ENCODE measurements at places on chromosomes 6 and 20.

DNA sequence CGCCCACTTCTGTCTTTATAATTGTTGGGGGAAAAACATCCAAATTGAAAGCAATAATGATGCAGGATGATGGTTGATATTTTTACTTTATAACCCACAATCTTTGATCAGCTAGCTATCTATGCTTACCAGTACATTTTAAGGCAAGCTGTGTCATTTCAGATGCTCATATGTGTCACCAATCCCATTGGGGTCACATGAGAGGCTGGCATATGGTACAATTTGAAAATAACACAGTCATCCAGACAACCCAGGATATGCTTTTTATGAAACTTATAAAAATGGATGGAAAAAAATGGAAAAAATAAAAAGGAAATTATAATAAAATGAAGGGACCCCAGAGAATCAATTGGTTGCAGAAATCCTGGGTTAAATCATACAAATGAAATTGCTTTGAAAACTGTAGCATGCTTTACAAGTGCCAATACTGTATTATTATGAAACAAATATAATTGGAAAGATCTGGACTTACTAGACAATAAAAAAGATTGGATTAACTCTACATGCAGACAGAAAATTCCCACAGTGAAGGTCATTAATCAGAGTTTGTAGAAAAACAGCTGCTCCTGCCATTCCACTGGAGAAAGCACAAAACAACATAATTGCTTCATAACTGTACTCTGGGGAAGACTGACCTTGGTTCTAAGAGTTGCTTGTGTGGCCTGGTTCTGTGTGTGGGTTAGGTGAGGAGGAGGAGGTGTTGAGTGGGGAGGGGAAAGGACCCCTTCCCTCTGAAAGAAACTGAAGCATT lies 13.3 kb upstream of the PRIM2 start:
- DNase-seq, result no peak

- no peak for DNase-seq
These were observed 24.1 kb downstream of the HLA-DRB1 start for GRCh38 chr6:32565511-32565910.

DNA sequence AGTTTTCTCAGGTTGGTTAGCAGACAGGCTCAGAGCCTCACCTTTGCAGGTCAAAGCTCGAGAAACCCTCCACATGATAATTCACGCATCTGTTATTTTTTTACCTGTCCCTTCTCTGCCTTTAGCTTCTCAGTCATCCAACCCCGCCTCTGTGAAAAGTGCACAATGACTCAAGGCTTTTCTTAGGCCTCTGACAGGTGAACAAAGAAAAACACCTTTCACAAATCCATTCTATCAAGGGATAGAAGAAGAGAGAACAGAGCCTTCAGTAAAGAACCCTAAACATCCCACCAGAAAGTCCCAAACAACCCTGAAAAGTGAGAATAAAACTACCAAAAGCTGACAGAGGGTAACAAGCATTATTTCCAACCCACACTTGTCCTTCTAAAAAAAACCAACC lies 178.2 kb downstream of the GJA10 start:
- no peak for DNase-seq

DNA sequence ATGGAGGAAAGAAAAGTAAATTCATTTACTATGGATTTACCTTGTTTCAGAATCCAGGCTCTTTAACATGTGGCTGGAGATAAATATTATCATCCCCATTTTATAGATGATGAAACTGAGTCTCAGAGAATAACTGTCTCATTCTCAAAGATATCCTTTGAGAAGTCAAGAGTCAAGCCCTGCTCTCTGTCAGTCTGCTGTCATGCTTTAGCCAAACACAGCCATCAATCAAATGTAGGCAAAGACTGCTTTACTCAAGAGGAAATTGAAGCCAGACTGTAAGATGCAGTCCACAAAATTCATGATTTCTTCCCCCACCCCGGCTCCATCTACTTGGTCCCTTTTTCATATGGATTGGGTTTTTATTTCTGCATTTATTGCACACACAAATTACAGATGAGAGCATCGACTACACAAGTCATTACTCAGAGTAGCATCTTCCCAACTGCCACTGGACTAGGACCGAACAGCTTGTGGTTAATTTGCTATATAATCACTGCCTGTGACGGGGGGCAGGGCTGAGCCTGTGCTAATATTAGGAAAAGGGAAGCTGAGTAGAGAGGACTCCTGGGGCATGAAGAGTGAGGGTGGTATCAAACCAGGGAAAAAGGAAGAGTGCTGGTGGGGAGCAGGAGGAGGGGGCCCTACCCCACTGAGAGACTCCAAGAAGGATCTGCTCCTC lies 102.7 kb upstream of the TOP1 start:
- no peak for DNase-seq

DNA sequence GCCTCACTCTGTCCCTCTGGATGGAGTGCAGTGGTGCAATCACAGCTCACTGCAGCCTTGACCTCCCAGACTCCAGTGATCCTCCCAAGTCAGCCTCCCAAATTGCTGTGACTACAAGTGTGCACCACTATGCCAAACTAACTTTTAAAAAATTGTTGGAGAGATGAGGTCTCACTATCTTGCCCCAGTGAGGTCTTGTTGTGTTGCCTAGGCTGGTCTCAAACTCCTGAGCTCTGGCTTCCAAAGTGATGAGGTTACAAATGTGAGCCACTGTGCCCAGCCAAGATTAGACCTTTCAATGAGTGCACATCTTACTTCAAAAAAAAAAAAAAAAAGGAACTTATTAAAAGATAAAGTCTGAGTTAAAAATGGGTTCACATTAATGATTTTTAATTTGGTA lies 1838.1 kb upstream of the DEFB115 start:
- DNase-seq, result no peak

DNA sequence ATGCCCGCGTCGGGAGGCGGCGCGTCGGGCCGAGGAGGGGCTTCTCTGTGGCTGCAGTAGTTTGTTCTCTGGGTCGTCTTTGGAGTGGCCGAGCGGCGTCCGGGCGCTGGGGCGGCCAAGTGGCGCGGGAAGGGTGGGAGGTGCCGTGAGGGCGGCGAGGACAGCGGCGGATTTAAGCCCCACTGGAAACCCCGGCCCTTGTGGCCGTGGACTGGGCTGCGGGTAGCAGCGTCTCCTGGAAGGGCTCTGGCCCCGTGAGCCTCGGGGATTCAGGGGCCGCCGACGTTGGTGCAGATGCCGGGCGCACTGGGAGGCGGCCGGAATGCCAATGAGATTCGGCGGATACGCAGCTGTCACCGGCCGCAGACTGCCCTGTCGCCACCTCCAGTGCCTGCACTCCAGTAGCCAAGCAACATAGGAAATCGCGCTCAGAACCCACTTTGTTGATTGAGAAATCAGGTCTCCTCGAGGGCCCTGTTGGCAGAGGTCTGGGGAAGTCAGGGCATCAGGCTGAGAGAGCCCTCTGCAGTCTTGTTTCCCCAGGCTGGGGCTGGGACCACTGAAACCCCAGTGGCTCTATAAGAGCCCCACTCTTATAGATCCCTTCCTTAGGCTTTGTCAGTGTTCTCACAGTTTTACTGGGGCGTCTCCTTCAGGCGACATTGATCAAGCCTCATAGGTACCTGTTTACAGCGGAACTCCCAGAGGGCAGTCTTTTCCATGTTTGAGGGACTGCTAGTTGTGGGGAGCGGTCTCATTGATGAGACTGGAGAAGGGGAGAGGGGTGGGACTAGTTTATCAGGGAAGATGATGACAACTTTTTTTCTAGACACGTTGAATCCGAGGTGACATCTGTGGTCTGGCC lies 642 bp downstream of the GZF1 start:
- DNase-seq, result peak; percentile 41

- DNase-seq, result no peak
These were observed 326.9 kb downstream of the CD83 start for GRCh38 chr6:14444295-14444972.

DNA sequence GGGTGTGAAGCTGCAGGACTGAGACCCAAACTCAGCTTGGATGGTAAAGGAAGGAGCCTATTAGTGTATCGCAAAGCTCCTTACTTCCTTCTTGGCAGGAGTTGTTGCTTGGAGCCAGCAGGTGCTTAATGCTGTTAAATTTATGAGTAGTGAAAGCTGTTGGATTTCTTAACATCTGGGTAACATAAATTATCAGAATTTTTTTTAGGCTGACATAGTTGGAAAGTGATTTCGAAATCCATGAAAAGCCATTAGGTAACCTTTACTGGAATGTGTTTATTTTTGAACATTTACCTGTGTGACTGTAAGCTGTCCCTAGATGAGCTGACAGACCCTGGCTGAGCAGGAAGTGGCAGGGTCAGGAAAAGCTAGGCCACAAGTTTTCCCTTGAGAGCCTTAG lies 470.4 kb upstream of the SLC35B3 start:
- DNase-seq, result no peak

GRCh38 chr6:154742891-154743290 lies 9.7 kb downstream of the SCAF8 start:
- DNase-seq, result no peak

GRCh38 chr20:1471242-1471641 lies 4.6 kb upstream of the NSFL1C start:
- no peak for DNase-seq

DNA sequence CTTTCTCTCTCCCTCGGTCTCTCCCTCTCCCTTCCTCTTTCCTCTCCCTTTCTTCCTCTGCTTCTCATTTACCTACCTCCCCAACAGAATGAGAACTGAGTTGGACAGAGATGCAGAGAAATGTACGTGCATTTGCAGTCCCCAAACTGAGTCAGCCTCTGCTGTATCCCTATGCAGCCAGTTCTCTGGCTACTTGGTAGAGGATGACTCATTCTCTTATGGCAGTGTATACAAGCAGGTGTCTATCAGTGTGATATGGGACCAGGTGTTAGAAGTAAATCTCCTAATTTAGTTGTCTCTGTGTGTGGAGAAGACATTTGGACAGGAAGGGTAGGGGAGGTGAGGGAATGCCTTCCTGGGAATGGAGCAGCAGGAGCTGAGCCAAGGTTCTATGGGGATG lies 470.8 kb downstream of the CD109 start:
- no peak for DNase-seq

DNA sequence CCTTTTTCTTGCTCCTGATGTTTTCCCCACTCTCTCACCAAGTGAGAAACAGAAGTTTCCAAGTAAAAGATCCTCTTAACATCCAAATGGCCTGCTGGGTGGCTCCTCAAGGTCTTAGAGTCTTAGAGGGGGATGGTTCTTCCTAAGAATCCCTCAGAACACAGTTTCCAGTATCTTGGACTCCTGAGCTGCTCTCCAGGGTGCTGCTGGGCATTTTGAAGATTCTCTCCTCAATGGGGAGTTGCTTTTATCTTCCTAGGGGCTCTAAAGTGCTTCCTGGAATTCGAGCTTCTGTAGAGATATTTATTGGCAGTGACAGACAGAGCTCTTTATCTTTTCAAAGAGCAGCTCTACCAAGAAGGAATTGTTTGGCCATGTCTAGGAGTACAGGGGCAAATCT lies 70.8 kb upstream of the SLC35B3 start:
- DNase-seq, result no peak

DNA sequence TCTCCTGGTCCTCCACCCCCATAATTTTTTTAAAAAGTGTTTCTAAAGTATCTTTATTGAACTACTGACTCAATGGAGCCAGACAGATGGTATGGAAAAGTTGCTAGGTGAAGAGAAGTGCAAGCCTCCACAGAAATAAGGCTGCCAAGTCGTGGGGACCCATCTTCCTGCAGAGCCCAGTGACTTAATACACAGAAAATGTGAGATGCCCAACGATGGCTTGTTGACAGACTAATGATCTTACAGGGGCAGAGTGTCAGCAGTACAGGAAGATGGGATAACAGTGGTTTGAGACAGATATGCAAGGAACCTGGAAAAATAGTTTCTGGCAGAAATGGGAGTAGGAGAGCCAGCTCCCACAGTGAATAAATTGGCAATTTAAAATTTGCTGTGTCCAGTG lies 43.3 kb downstream of the FYN start:
- DNase-seq, result no peak

DNA sequence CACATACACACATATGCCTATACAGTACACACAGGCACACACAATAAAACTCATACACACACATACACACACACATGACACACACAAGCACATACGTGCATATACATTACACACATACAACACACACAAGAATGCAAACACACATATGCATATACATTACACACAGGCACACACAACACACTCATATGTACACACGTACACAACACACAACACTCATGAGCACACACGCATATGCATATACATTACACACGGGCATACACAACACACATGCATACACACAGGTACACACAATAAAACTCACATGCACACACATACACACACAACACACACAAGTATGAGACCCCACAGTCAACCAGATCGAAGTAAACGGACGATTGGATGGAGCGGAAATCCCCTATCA lies 238.2 kb downstream of the ERMARD start:
- DNase-seq, result no peak

- DNase-seq, result no peak
These were observed 95.3 kb downstream of the RNGTT start for GRCh38 chr6:88867841-88868731.

DNA sequence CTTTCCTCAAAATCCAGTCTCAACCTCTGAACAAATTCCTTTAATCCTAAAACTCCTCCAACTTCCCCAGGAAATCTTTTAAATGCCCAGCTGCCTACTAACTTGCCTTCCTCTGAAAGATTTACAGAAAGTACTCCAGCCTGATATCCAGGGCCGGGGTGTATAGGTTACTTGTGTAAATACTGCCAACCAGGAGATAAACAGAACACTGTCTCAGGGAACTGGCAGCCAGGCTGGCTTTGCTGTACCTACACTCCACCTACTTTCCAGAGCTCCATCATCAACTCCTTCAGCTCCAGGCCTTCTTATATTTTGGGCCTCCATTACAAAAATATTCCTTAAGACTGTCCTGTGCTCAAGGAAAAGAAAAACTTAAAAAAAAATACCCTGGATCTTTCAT lies 85.9 kb downstream of the CEP162 start:
- no peak for DNase-seq

DNA sequence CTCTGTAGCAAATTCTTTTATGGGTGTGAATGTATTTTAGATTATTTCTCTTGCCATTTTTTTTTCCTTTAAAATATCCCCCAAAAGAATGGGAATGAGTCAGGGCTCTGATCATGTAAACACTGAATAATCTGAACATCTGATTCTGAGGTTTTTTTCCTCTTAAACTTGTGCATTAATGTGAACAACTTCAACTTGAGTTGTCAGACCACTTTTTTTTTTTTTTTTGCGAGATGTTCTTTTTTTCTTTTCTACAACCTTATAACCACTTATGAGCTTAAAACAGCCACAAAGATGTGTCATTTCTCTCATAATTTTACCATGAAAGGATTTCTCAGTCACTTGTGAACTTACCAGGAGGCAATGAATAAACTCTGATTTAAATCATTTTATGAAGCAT lies 85.3 kb downstream of the TBC1D7 start:
- DNase-seq, result no peak

DNA sequence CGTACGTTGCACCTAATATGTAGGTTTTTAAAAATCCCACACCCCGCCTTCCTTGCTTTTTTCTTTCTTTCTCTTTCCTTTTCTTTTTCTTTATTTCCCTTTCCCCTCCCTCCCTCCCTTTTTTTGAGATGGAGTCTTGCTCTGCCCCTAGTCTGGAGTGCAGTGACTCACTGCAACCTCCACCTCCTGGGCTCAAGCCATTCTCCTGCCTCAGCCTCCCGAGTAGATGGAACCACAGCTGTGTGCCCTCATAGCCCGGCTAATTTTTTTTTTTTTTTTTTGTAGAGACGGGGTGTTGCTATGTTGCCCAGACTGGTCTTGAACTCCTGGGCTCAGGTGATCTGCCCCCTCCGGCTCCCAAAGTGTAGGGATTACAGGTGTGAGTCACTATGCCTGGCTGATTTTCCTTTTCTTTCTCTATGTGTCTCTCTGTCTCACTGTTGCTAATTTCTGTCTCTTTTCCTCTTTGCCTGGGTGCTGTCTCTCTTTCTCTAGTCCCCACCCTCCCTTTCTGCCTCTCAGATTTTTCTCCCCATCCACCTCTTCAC lies 61.2 kb downstream of the SRC start:
- DNase-seq, result no peak

All from activated naive CD8-positive, alpha-beta T cell treated with anti-CD3 and anti-CD28 coated beads, Interleukin-2, amount 50 U/mL, for 24 hours (primary cell).